OCI-M1 (cell line): ENCODE measurements at places on chromosomes 3 and 15.

DNA sequence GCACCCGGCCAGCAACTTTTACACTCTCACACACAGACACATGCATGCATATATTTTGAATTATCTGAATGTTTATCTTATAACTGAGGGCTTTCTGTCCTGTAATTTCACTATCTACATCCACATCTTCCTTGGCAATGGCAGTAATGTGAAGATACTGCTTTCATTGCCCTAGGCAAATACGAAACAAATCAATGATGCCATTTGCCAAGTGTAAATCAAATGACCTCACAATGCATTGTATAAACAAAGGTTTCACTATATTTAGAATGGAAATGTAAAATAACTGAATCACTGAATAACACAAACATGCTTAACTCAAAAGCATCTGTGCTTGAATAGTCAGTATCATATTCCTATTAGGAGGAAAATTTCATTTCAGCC lies 455.6 kb downstream of the TBL1XR1 start:
- DNase-seq, result no peak

- peak; percentile 98 for DNase-seq
Observed at GRCh38 chr15:40807028-40807887, at the start of the genes DNAJC17 and ZFYVE19. Gene DNAJC17 (minus strand): TSS chr15:40807473. CDS start chr15:40807446, 27 bp downstream. Gene ZFYVE19 (plus strand): TSS chr15:40807089. CDS start chr15:40807590, 501 bp downstream.

DNA sequence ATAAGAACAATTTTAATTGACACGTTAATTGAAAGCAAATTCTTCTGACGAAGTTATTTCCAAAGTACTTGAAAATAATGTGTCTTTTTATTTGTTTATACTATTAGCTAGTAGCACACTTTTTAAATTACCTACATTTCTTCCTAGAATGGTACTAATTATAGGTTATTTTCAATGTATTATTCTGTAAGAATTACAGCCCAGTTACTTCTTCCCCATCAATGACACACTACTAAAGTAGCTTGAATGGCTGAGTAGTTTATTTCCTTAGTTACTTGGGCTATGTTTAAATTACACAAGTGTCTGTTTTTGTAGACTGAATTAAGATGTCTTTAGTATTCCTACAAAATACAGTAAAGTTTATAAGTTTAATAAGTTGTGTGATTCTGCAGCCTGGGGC lies 217.6 kb upstream of the IL12A start:
- no peak for DNase-seq

DNA sequence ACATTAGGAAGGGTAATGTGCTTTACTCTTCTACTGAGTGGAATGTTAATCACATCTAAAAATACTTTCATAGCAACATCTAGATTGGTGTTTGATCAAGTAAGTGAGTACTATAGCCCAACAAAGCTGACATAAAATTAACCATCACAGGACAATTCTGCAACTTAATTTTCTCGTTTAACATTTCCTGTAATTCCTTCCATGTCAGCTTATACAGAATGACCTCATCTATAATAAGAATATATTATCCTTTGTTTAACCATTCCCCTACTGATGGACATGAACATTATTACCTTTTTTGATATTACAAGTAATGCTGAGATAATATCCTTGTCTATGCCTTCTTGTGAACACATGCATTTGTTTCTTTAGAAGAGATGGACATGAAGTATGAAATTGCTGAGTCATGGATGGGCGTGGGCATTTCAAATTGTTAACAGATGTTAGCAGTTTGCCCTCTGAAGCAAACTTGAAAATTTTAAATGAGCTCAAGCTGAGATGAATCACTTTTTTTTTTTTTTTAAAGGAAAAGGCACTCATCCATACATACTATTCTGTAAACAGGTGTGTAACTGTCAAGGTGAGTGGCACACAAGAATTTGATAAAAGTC lies 85.1 kb downstream of the OXNAD1 start:
- peak; percentile 43 for DNase-seq

GRCh38 chr15:60795471-60795870 lies 316.5 kb upstream of the ICE2 start:
- no peak for DNase-seq

DNA sequence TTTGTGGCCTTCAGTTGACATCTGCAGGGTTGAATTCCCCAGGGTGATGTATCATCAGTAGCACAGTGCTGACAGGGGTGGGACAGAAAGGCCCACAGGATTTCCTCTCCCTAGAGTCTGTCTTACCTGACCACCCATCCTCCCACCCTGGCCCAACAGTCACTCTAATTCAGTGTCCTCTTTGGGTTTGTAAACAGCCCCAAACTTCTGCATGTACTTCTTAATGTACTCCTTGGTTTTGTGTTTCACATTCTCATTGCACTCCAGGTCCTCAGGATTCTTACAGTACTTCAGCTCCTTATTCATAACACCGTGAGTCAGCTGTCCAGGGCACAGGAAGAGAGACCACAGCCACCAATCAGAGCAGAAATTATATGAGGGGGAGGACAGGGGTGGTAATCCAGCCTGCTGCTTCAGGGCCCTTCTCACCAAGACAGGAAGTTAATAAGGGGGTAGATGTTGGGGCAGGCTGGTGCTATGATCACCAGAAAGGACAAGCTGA lies 37.5 kb downstream of the NBEAL2 start:
- DNase-seq, result peak; percentile 93

DNA sequence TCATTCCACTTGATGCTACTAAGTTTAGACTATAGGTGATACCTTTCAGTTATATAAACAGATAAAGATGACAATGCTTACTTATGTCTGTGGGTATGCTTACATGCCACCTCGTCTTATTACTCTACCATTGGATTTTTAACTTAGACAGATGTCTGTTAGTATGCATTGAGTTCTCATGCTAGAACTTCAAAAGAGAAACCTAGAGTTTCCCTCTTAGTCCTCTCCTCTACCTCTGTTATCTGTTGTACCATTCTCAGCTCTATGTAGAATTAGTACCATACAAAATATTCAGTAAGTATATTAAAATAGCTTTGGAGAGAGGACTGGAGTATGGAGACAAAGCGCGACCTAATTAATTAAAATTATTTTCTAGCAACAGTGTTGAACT lies 111.3 kb downstream of the BBX start:
- no peak for DNase-seq

- no peak for DNase-seq
Observed at GRCh38 chr3:31013843-31014242, 119.4 kb upstream of the GADL1 start.

DNA sequence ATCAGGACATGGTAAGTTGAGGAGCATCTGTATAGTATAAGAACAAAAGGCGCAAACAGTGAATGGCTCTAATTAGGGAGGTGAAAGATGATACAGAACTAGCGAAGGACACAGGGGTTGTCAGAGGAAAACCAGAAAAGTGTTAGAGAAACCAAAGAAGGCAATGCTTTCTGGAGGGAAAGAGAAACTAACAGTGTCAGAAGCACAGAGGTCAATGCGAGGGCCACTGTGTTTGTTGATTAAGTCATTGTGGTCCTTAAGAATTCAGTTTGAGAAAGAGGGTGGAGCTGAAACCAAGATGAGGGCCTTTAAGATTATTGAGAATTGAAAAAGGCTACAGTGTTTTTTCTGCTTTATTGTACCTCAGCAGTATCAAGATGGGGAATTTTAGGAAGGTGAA lies 28.8 kb downstream of the ATG7 start:
- DNase-seq, result peak; percentile 21

DNA sequence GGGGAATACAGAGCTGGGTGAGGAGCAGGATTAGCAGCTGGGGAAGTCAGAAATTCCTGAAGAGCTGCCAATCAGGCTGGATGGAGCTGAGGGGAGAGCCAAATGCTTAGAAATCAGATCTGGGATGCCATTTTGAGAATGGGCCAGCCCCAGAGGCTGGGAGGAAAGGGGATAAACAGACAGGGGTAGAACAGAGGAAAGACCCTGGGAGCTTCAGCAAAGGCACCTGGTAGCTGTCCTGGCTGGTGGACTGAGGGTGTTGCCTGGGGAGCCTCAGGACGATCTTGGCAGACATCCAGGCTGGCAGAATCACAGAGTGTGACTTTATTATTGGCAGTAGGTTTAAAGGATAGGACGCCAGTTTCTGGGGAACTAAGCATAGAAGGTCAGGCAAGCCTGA lies 97.8 kb downstream of the SQOR start:
- DNase-seq, result no peak

DNA sequence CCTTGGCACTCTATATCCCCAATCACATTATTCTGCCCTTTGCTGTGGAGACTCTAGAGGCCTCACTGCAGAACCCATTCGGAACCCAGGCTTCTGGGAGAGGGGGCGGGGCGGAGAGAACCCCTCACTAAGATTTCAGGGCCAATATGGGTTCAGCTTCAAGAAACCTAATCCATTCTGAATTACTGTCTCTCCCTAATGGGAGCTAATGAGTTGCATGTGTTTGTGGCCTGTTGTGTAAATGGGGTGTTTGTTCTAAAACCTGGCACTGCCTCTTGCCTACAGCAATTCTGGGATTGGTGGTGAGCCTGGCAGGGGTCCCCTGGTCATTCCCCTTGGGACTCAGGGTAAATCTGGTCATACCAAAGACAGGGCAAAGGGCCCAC lies 605 bp upstream of the RASL12 start:
- no peak for DNase-seq

DNA sequence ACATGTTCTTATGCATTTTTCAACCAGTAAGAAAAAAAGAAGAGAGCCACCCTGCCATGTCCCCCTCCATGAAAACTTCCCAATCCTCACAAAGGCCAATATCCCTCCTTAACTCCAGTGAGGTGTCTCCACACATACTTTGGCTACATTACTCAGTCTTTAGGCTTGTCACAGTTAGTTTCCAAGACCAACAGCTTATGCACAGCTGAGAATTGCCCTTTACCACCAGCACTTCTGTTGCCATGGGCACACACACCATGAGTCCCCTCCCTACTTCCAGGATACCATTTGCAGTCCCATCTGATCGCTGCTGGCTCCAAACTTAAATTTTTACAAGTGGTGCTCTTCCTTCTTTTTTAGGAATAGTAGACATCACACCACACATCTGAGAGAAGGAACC lies 150.3 kb upstream of the STRIT1 start:
- DNase-seq, result no peak

- no peak for DNase-seq
Observed at GRCh38 chr3:27824312-27825200, 102.4 kb upstream of the EOMES start.

DNA sequence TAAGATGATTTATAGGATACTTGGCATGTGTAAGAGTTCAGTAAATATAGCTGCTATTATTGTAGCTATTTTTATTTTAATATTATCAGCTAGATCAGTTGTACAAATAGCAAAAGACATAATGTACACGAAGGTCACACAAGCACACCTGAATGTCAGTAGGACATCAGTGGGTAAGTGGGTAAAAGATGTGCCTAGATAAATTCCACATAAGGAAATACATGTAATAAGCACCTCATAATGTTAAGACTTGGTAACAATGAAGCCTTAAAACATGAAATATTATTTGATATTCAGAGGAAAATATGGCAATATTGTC lies 41.5 kb downstream of the ABHD2 start:
- DNase-seq, result no peak

GRCh38 chr15:75091814-75092213 lies 68.4 kb downstream of the PPCDC start:
- no peak for DNase-seq

- no peak for DNase-seq
Observed at GRCh38 chr3:29971895-29972294, 634.5 kb upstream of the TGFBR2 start.

- DNase-seq, result peak; percentile 66
Observed at GRCh38 chr15:79981831-79982455, 10.9 kb upstream of the BCL2A1 start.

GRCh38 chr3:162224746-162225145 lies 728.1 kb downstream of the OTOL1 start:
- no peak for DNase-seq

DNA sequence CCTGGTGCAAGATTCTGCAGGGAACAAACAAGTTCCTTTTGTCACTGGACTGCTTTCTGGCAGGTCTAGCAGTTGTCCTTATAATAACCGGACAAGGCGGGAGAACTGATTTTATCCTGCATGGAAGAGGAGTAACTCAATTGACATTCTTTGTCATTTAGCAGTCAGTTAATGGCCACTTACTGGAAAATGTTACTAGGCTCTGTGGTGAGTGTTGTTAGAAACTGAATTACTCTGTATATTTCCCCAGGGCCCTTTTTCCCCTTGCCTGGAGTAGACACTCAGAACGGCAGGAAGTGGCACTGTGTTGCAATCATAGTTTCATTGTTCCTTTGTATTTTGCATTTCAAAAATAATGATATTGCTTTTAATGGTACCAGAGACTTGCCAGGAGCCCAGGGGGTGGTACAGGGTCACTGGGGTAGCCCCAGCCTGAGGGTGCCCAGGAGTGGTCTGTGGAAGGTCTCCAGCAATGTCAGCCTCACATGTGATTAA lies 318.6 kb upstream of the LRRFIP2 start:
- DNase-seq, result no peak

GRCh38 chr15:77118882-77119321 lies 48.0 kb upstream of the TSPAN3 start:
- DNase-seq, result peak; percentile 69

DNA sequence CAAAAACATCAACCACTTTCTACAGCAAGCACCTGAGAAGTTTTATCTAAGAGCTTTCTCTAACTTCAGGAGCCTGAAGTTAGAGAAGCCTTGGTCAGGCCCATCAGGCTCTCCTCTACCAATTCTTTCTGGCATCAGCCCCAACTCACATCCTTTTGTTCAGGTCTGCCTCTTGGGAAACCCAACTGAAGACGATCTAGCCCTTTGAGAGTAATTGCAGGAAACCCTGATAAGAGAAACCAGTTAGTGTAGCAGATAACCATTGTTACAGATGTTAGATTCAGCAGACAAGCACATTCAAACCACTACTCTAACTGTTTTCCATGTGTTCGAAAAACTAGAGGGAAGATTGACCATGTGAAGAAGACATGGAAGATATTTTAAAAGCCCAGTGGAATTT lies 27.0 kb upstream of the DYNC1LI1 start:
- peak; percentile 22 for DNase-seq

DNA sequence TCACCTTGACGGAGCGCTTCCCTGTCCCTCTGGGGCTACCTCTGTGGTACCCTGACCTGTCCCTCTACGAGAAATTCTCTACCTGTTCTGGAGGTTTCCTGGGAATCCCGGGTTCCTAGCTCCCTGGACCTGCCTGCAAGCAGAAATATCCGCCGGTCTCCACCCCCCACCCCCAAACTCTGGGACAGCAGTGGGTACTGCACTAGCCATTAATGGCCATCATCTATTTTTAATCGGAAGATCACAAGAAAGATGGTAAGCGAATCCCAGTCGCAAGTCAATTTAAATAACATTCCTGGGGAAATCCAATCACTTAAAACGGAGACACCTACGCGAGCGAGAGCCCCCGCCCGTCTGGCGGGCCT lies 429 bp upstream of the C3orf80 start:
- DNase-seq, result no peak

- no peak for DNase-seq
Observed at GRCh38 chr3:129741794-129742193, 135.3 kb upstream of the PLXND1 start.

GRCh38 chr15:25186411-25186810 lies 231.6 kb downstream of the SNRPN start:
- no peak for DNase-seq

DNA sequence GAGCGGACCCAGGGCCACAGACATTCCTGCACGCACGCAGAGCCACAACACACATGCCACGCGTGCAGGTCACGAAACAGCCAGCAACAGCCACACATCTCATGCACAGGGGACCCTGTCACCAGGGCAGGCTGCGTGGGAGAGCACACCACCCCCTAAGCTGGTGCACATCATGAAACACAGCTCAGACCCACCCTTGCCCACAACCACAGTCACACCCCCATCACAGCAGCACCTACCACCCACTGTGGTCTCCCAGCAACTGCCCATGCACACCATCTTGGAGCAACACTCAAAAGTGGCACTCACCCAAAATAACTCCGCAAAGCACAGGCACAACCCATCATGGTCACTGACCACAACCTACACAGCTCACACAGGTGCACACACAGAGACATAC lies 75.7 kb downstream of the OCA2 start:
- DNase-seq, result no peak
